ENCODE measurements at places on chromosomes 2 and 18.

DNA sequence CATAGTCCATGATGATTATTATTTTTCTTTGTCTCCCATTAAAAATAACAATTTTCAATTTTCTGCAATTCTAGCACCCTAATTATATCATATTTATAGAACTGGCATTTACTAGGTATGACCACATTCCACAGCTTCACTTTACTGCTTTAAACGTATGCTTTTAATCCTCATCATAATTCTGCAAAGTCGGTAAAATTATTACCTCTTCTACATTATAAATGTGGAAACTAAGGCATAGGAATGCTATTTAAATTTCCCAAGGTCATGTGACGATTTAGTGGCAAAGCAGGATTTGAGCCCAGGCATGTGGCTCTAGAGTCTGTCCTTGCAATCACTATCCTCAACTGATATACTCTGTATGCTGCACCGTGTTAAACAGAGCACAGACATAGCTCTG is 866.4 kb downstream of the EPHA4 start:
- no peak for DNase-seq

DNA sequence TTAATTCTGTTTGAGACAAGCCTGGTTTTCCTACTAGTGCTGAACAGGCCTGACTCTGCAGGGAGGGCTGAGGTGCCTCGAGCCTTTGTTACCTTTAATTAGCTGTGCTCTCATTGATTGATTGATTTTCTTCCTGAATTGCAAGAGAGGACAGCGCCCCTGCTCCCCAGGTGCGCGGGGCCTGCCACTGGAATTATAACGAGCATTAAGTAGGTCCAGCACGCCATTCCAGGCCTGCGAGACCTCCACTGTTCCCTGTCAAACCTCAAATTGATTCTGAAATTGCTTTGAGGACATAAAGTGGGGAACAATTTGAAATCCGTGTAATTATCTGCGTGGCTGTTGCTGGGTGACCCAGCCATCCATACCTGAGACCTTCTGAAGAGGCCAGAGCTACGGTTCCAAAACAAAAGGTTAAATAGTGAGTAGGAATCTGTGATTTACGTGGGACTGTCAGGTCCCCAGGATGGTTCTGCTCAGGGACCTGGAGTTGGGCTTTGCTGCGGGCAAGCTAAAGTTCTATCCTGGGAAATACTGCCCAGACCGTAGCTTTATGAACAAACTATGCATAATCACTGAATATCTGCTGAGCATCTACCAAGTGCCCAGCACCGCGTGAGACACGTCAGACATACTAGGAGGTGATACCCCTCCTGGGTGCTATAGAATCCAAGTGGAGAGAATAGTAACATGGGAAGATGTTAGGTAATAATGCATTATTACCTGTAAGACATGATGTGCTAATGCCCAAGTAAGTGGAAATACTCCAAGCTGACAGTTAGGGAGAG is 104.1 kb downstream of the ZBTB7C start:
- DNase-seq: no peak

- DNase-seq: no peak
These were observed 639.9 kb downstream of the LRP1B start for GRCh38 chr2:141490886-141491285.

DNA sequence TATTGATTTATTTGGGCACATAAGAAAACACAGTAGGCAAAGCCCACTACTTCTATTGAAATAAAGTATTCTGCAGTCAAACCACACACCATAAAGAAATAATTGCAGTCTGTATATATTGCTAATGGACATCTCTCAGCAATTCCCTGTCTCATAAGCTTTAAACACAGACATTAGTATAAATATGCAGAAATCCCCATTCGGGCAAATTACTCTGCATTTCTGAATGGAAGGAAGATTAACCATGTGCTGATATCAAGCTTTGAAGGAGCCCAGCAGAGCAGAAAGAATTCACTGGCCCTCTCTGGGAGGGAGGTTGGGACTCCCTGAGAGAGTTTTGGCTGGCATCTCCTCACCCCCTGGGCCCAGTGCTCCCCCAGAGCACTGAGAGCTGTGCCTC is 269.6 kb downstream of the ATAD2B start:
- no peak for DNase-seq

GRCh38 chr2:75500633-75501032 is 60.1 kb downstream of the EVA1A start:
- DNase-seq: no peak

DNA sequence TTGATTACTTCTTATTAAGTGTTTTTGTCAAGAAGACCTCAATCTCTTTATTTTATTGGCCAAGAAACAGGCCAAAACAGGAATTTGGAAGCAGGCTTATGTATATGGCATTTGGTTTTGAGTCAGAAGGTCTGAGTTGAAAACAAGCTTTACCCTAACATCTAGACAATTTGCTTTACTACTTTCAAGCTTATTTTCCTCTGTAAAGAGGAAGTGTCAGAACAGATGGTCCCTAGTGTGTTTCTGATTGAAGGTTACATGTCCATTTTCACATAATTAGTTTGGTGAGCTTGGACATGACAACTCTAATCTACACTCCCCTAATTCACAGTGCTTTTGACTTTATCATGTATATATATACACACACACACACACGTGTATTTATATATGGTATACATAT is 19.8 kb upstream of the MAP4K4 start:
- no peak for DNase-seq

DNA sequence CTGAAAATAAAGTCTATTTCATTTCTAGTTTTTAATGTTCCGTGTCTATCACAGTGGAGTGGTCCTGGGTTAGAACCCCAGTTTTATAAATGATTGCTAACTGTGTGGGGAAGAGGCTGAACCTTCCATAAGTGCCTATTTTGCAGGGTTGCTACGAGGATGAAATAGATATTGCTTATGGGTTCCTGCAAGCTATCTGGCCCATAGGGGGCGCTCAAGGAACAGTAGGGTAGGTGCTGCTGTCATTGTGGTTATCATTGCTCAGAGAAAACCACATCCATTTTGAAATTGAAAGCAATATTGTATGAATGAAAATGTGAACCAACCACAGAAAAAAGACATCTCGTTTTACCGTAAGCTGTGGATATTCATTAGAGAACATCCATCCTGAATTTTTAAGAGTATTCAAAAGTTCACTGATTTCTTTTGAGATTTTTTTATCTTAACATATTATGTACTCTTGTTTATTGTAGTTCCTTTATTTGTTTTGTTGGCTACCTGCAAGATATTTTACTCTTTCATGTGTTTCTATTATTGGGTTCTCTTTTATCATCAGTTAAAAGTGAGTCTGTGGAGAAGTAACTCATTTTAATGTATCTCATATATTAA is 261.6 kb downstream of the NAPG start:
- DNase-seq: peak; percentile 45

GRCh38 chr2:9681427-9681817 is 50.6 kb upstream of the YWHAQ start:
- peak; percentile 27 for DNase-seq

- no peak for DNase-seq
These were observed 15.5 kb downstream of the NEB start for GRCh38 chr2:151718796-151719195.

DNA sequence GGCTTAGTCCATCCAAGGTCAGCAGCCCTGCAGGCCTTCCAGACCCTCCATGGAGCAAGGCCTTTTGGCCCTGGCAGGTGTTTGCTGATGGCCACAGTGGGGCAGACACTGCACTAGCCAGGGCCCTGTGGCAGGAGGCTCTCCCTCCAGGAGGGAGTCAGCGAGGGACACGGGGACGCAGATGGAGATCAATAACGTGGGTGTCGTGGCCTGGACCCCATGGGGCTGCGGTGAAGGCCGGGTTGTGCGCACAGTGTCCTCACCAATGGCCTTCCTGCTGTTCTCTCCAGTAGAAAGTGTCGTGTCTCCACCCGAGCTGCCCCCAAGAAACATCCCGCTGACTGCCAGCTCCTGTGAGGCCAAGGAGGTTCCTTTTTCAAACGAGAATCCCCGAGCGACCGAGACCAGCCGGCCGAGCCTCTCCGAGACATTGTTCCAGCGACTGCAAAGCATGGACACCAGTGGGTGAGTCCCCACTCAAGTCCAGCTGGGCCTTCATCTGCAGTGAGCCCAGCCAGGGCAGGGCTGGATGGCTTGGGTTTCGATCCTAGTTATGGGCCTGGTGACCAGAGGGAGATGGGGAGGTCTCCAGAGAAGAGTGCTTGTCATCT is 65.4 kb downstream of the INPP5D start:
- no peak for DNase-seq

- no peak for DNase-seq
These were observed 113.1 kb upstream of the SRD5A2 start for GRCh38 chr2:31693882-31694281.

- no peak for DNase-seq
These were observed 8.1 kb downstream of the SEPTIN2 start for GRCh38 chr2:241323778-241324177.

DNA sequence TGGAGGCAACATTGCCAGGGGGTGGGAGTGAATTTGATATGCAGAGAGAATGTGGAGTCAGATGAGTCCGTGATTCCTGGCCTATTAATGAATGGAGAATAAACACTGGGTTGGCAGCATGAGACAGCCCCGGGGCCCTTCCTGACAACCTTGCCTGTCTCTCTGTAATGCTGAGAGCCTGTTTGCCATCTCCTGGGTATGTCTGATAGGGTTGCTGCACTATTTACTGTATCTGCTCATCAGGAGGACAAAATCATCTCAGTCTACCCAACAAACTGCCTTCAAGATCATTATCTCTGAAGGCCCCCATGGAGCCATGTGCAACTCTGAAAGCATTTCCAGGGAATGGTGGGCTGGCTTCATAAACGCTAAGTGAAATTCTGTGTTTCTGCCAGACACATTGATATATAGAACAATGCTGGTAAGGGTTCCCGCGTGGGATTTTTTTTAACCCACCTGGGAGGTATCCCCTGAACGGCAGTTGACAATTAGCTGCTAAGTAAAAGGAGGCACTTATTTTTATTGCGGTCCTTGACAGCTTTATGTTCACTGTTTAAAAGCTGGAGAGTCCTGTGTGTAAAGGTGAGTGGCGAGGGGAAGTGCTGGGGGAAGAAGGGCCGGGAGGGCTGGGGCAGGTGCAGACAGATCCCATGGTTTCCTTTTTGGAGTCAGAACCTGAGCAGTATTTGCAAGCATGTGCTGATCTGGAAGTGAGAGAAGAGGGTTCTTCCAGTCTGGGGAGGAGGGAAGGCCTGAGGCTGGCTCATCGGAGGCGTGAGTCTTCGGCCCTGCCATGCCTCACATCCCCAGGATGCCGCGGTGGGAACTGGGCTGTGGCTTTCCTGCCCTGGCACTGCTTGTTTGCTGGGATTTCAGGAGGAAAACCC is 64.8 kb downstream of the ARHGAP25 start:
- DNase-seq: no peak

GRCh38 chr2:78977661-78978145 is 47.8 kb upstream of the REG3G start:
- DNase-seq: no peak

DNA sequence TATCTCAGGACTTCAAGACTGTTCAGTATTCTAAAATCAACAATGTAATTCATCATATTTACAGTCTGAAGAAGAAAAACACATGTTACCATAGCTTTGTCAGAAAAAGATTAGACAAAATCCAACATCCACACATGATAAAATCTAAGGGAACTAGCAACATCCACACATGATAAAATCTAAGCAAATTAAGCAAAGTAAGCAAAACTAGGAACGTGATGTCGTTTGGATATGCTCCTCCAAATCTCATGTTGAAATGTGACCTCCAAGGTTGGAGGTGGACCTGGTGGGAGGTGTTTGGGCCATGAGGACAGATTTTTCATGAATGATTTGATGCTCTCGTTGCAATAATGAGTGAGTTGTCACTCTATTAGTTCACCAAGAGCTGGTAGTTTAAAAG is 717.3 kb upstream of the HS6ST1 start:
- DNase-seq: no peak

- DNase-seq: no peak
These were observed 57.7 kb downstream of the ROCK2 start for GRCh38 chr2:11286749-11287148.

DNA sequence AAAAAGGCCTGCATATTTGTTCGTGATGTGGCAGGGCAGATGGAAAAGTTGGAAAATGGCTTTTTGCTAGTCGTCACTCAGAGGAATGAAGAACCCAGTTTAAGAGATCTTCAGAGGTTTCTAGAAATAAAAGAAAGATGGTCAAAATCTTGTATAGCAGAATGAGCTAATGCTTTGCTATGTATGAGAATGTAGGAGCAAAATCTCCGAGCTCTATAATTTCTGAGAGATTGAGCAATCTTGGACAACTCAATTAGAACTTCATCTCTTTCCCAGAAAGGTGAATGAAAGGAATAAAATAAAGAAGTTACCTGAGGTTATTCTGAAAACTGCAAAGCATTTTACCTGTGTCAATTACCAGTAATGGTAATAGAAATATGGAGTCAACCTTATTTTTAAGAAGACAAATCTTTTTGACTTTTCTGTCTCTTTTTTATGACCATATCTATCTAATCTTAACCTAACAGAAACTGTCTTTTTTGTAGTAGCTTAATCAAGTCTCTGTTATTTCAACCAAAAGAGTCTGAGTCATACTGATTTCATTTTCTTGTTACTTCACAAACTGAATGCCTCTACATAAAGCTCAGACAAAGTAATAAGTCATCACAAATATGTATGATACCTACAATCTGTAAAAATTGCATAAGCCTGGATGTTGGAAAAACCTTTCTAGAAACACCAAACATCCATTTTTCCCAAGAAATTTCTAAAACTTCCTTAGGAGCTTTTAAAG is 32.5 kb downstream of the CCDC68 start:
- DNase-seq: no peak

DNA sequence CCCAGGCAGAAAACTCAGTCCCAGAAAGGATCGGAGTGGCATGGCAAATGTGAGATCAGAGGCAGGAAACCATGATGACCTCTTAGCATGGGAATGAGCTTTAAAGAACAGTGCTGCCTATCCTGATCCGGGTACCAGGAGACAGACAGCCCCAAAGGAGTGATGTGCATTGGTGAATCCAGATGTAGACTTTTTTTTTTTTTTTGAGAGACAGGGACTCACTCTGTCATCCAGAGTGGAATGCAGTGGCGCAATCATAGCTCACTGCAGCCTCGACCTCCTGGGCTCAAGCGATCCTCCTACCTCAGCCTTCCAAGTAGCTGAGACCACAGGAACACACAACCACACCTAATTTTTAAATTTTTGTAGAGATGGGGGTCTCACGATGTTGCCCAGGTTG is 122.7 kb downstream of the VAPA start:
- DNase-seq: no peak

- no peak for DNase-seq
These were observed 98.4 kb upstream of the RNF152 start for GRCh38 chr18:61991201-61991600.

DNA sequence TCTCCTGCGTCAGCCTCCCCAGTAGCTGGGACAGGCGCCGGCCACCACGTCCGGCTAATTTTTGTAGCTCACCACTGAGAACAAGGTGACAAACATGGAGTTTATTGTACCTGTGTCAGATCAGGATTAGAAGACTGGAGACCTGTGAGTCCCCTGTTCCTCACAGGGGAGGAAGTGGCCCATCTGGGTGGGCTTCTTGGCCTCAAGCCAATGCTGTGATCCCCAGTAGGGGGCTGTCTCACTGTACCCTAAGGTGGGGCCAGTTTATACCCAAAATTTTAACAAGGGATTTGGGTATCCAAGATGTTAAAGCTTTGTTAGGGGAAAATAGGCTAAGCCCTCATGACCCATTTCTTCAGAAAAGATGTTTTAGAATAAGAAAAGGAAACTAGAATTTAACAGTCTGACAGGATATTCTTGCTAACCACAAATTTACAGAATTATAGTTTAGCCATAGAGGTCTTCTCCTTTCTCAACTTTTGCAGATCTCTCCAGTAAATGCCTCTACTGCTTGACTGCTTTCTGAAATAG is 16.3 kb downstream of the PCBP1 start:
- no peak for DNase-seq

Data from effector memory CD4-positive, alpha-beta T cell (primary cell).